Stimulated activated CD8-positive, alpha-beta memory T cell treated with anti-CD3 and anti-CD28 coated beads, Interleukin-2, amount 100 ng/mL, for 1 hour (primary cell): ENCODE measurements at places on chromosomes 4 and X.

DNA sequence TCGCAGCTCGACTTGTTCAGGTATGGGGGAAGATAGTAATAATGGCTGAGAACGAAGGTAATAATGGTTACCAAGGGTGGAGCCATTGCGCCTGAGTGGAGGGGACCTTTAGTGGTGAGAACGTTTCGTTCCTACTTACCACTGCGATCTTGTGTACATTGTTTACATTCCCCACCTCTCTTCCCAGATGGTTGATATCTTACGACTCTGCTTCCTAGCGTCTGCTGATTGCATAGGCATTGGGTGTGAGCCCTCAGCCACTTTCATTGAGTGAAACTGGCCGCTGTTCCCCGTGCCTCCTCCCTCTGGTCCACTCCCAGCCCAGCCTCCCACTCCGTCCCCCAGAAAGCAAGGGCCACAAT lies 850 bp downstream of the IGBP1 start:
- DNase-seq = no peak

DNA sequence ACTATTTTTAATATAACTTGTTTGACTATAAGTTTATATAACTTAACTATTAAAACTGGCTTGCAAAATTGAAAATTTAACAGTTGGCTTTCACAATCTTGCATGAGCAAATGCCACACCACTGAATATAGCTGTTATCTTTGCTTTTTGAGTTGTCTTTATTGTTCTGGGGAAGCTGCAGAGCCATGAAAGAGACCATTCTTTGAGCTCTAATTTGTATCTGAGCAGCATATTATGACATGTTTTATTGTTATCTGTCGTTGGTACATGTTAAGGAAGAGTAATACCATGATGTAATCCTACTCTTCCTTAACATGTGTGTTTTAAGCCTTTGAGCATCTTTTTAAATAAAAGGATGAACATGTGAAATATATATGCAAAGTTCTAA lies 97.1 kb upstream of the ANK2 start:
- DNase-seq = no peak

GRCh38 chr4:152138451-152138850 lies 377.6 kb upstream of the GATB start:
- DNase-seq = no peak

DNA sequence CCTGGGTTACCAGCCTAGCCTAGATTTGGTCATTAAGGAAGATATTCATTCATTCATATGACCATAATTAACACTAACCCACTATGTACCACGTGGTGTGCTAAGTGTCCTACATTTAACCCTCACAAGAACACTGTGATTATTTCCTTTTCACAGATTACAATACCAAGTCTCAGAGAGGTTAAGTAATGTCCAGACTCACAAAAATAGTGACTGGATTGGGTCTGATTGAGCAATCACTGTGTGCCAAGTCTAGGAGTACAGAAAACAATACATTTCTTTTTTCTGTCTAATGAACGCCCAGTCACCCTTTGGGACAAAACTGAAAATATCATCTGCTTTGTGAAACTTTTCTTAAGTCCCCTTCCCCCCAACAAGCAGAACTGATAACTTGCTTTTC lies 7.6 kb upstream of the DLG3 start:
- DNase-seq = no peak

- no peak for DNase-seq
These were observed 137.0 kb upstream of the INPP4B start for GRCh38 chr4:142983065-142983464.

DNA sequence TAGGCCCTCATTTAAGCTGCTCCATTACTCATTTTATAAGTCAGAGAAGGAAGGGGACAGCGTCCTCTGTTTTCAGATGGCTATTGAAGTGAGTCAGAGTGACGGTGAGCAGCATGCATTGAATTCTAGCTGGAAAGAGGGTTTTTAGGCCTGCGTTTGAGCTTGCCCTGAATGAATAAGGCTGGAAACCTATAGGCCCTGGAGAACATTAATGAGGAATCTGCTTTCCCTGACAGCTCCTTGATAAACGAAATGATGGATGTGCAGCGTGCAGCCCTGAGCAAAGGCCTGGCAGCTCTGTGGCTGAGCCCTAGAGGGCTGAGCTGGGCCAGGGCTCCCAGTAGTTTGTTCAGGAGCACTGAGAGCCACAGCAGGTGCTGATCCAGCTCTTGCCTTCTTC lies 33.4 kb downstream of the TBL1X start:
- DNase-seq = no peak

- DNase-seq = no peak
These were observed 18.8 kb upstream of the CENPU start for GRCh38 chr4:184752496-184753275.

DNA sequence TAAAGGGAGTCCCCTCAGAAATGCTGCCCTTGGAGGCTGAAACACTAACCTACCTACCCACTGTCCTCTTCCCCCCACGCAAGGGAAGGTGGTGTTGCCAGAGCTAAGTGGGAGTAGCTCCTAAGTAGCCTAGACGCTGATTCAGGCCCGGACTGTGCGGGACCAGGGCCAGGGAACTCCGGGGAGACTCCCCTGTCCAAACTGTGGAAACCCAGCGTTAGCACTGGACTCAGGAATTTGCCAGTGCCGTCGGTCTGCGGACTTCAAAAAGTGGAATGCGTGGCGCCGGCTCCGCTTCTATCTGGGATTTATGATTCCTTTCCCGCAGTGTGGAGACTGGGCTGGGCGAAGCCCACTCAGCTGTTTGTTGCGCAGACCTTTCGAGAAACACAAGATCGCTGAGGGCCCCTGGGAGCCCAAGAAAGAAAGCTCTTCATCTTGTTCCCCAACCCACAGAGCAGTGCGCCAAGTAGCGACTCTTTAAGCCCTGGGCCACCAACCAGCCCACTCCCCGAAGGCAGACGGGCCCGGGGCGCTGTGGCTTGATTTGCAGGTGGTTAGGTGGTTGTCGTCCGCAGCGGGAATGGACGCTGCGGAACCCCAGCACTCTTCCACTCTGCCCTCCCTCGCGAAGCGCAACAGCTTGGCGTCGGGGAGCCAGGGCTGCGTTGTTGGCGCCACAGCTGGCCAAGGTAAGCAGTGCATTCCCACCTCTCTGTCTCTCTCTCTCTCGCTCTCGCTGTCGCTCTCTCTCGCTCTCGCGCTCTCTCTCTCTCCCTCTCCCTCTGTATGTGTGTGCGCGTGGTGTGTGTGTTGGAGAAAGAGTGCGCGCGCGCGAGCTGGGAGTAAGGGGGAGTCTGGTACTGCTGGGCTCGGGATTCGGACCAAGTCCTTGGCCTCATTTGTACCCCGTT lies 2.0 kb downstream of the TMEM255A start:
- peak; percentile 37 for DNase-seq

DNA sequence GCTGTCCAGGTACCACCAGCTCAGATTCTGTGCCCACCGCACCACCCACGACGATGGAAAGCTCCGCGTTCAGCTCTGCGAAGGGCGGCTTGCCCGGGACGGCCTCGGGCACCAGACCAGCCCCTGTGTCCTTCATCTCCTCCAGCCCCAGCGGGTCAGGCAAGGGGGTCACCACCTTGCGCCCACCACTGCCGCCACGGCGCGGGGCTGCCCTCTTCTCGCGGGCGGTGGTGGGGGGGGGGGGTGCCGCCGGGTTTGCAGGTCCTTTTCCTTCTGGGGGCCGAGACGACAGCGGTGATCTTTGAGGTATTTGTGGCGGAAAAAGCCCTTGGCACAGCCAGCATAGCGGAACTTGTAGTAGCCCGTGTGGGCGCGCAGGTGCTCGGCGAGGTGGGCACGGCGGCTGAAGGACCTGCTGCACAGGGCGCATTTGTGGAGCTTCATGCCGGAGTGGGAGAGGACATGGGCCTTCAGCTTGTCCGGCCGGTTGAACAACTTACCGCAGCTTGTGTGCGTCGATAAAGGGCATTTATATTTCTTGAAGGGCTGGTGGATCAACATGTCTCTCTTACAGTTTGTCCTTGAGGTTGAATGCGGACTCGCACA lies 50.9 kb downstream of the CFAP299 start:
- no peak for DNase-seq

DNA sequence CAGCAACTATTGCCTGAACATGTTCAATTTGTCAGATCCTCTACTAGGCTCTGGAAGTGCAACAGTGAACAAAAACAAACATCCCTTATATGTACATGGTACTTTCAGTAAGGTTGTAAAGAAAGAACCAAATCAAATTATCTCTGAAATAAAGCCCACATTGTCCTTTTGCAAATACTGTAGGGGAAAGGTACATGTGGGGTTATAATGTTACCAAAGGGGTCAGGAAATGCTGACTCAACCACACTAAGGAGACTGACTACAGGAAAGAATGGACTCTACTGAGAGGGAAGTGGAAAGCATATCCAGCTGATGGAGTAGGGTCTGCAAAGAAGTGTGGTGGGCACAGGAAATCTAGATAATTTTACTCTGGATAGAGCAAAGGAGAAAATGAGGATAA lies 61.5 kb downstream of the PCDH18 start:
- DNase-seq = no peak

- DNase-seq = no peak
These were observed 5.4 kb downstream of the ADGRG4 start for GRCh38 chrX:136306182-136306581.

- no peak for DNase-seq
These were observed 121.4 kb downstream of the SPRY1 start for GRCh38 chr4:123517971-123518370.

GRCh38 chr4:97153042-97153441 lies 990.2 kb downstream of the STPG2 start:
- DNase-seq = no peak

DNA sequence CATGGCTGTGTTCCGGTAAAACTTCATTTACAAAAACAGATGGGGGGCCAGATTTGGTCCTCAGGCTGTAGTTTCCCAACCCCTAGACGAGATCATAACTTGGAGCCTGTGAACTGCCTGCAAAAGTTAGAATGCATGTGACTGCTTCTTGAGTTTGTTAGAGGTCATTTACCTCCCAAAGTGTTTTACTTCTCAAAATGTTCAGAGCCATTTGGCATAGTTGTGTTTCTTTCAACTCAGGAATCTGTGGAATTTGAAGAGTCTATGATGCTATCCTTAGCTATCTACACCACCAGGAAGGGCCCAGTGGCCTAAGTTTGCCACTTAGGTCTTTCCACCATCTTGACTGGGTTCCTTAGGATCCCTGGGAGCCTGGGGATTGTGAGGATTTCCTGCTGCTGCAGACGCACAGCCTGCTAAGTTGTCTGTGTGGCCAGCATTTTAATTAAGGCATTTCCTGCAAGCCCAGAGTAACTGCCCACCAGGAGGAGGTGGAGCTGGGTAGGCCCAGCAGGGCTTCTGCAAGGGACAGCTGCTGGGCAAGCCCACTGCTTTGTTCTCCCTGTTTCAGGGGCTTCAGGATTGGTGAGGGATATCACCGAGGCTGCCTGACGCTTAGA lies 53.1 kb downstream of the CCNI start:
- DNase-seq = no peak

GRCh38 chrX:14616301-14616700 lies 87.0 kb downstream of the GLRA2 start:
- DNase-seq = no peak
